ENCODE measurements at places on chromosomes 2 and 18.
A peak's percentile ranks its signal among the peaks of the same experiment; 100 is the strongest.

DNA sequence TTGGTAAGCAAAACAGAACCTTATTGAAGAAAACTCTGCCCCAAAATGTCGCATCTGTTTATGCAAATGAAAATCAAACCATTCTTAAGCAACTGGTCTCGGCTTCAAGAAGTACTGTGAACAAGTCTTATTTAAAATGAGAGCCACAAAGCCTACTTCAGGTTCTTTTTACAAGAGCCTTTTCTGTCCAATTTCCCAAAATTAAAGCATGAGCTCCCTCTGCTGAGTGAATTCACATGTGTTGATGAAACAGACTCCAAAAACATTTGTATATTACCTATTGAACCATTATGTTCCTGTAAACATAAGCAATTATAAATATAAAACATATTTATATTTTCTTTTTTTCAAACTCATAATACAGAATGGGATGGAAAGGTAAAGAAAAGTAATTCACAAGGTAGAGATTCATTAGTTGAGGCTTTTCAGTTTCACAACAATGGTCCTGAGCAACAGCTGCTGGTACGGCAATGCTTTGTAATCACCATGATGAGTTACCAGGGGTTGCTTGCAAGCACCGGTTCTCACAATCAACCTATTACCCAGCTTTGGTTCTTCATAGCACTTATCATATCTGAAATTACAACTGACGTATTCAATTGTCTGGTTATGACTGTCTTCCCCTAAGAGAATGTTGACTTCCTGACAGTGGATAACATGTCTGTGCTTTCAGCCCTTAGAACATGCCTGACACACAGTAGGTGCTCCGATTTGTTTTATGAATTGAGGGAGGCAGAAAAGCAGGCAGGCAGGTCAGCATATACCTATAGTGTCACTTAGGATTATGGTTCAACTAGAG lies 108.4 kb upstream of the BZW1 start:
- peak; percentile 18 for DNase-seq

DNA sequence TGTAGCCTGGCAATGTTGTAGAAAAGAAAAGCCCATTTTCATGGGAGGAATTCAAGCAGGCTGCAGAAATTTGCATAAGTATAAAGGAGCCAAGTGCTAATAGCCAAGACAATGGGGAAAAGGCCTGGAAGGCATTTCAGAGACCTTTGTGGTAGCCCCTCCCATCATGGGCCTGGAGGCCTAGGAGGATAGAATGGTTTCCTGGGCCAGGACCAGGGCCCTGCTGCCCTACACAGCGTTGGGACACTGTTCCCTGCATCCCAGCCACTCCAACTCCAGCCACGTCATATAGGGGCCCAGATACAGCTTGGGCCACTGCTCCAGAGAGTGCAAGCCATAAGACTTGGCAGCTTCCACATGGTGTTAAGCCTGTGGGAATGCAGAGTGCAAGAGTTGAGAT lies 8.1 kb upstream of the ZNF24 start:
- no peak for DNase-seq

GRCh38 chr2:16394072-16394985 lies 271.3 kb downstream of the CYRIA start:
- DNase-seq = no peak

GRCh38 chr2:241870081-241870541 lies 582 bp downstream of the RTP5 start:
- DNase-seq = no peak

GRCh38 chr2:190809876-190810525 lies 70.6 kb upstream of the GLS start:
- no peak for DNase-seq

- DNase-seq = no peak
Measured at GRCh38 chr2:68762665-68763064, 28.1 kb downstream of the ARHGAP25 start.

DNA sequence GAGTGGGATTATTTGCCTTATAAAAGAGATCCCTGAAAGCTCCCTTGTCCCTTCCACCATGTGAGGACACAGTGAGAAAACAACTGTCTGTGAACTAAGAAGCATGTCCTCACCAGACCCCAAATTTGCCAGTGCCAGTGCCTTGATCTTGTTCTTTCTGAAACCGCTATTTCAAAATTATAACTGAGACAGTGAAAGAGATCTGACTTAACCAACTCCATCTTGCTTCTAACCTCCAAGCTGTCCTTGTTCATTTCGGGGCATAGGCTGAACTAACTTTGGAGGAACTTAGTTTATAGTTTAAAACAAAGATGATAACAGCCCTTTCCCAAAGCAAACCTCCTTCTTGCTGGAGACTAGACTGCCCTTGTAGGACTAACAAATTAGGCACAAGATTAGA lies 563.9 kb downstream of the ADCYAP1 start:
- no peak for DNase-seq

DNA sequence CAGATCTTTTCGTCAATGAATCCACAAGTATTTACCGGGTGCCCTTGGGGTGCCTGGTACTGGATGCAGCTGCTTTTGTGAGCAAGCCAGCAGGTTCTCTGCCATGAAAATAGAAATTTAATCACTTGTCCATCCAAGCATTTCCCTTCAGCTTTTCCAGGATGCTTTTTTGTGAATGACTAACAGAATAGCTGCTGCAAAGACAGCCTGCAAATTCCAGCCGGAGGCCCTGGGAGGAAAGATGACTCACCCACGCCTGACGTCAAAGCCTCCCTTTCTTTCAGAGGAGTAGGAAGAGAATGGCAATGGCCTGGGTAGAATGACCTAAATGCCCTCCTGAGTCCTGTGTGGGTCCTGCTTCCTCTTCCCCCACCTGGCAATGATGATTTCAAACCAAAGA lies 111.9 kb downstream of the AP1S3 start:
- DNase-seq = peak; percentile 81

DNA sequence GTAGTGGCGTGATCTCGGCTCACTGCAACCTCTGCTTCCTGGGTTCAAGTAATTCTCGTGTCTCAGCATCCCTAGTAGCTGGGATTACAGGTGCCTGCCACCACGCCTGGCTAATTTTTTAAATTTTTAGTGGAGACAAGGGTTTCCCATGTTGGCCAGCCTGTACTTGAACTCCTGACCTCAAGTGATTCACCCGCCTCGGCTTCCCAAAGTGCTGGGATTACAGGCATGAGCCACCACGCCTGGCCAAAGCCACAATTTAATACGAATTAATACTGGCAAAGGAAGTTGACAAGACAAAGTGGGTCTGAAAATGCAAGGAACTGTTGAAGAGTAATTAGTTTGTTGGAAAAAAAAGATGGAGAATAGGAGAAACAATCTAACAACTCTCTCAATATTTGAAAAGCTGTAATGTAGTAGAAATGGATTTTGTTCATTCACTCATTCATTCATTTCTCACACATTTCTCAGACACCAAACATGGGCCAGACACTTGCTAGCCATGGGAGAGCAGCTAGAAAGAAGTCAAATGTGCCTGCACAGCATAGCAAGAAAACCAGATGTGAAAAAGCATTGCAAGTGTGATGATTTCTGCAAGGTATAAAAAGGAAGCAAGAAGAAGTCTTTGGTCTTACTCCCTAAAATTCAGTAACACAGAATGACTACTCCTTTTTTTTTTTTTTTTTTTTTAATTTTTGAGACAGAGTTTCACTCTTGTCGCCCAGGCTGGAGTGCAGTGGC lies 39.4 kb upstream of the ATL2 start:
- no peak for DNase-seq

- DNase-seq = no peak
Measured at GRCh38 chr2:74111380-74111779, 36.3 kb downstream of the BOLA3 start.

- no peak for DNase-seq
Measured at GRCh38 chr2:231342061-231342711, 53.3 kb upstream of the B3GNT7 start.

- DNase-seq = no peak
Measured at GRCh38 chr2:133674433-133675331, 106.4 kb upstream of the NCKAP5 start.

DNA sequence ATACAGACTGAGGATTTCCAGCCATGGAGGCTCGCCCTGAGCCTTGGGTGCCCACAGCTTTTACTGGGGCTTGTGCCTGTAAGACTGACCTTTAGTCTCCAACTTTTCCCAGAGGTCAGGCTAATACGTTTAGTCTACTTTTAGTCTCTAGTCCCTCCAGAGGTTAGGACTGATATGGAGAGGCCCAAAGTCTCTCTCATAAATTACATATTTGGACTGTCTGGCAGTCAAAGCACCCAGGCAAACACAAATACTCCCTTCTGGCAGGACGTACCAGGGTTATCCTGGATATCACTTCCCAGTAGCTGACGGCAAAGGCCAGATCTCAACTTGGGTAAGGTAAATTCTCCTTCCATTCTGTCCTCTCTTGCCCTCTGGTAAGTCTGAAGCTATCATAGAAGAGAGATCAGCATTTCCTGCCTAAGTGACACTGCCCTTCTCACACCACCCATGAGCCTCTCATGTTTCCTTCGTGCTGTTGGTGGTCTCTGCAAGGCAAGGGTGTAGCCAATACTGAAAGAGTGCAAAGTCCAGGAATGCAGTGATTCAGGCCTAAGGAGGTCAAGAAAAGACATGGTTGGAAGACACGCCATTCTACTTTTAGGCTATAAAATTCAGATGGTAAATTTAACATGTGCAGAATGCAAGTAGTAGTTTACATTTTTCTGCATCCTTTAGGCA lies 69.3 kb upstream of the NEDD4L start:
- no peak for DNase-seq

Measured in H54 (cell line).